Activated CD4-positive, alpha-beta T cell treated with anti-CD3 and anti-CD28 coated beads, Interleukin-2, amount 10 ng/mL, durations not matched to agents 24 days and 14 days (primary cell): ENCODE measurements at places on chromosomes 3 and 15. TPM values are rescaled to one million over a fixed set of nuclear protein-coding genes. Genes with fewer than 3 reads are reported as not detected.

DNA sequence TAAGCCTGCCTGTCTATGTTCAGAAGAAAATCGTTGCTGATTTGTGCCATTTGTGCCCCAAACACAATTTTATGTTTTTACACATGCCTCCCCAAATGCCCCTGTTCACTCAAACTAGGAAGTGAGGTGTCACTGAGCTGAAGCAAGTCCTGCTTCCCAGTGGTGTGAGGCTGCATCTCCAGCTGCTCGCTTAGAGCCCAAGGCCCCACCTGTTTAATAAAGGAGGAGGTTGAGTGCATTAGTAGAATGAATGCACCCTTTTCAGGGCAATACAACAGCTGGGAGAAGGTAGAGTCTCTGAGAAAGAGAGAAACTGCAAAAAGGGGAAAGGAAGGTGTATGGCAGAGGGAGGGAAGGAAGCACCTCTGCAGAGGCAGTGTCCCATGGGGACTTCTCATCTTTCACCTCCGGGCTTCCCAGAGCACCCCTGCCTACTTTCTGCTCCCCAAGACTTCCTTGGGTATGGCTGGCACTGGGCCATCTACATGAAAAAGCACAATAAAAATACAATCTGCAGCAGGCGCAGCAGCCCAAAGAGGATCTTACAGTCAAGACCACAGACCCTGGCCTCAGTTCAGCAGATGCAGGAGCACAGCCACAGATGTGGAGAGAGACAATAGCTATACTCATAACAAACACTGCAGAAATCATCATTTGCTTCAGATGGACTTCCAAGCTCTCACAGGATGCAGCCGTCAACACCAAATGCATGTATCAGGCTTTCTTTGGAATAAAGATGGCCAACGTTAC, 165.9 kb downstream of the POLR2M start:
- DNase-seq: no peak
- H3K36me3 ChIP-seq: peaks cover 2% of the 10 kb centered on the region
- H3K27ac ChIP-seq: no peak overlapping the region
- no peak overlapping the region for H3K4me3 ChIP-seq

DNA sequence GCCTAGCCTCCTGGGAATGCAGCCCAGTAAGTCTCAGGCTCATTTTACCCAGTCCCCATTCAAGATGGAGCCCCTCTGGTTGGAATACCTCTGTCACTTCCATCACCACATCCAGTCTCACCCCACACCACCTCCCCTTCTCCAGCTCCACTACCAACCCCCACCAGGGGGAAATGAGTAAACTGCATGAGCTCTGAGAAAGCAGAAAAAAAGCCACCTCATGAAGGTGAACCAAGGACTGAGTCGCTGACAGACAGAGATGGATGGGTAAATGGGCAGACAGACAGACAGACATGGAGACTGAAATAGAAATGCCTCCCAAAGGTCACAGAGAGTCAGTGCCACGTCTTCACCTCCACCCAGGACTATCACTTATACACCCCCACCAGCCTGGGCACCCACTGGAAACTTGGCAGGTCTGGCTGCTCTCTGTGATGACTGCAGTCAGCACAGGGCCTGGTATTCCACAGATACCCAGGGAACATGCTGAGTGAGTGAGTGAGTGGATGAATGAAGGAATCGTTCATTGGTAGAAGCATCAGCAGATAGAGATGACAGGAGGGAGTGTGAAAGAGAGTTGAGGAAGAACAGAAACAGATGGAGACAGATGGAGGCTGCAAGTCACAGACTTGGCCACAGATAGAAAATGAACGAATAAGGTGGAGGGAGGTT, 4.9 kb upstream of the LOXL1 start:
- DNase-seq: no peak
- peaks cover 18% of the 10 kb centered on the region for H3K36me3 ChIP-seq

- H3K36me3 ChIP-seq: no peaks in the 10 kb centered on the region
- no peak overlapping the region for H3K4me3 ChIP-seq
- no peak for DNase-seq
- H3K4me1 ChIP-seq: no peaks in the 10 kb centered on the region
Observed at GRCh38 chr15:92471288-92471687, 77.6 kb downstream of the ST8SIA2 start.

Gene CPNE9
- 0.17 TPM in 1 of 2 replicates, not detected in the other for total RNA-seq

DNA sequence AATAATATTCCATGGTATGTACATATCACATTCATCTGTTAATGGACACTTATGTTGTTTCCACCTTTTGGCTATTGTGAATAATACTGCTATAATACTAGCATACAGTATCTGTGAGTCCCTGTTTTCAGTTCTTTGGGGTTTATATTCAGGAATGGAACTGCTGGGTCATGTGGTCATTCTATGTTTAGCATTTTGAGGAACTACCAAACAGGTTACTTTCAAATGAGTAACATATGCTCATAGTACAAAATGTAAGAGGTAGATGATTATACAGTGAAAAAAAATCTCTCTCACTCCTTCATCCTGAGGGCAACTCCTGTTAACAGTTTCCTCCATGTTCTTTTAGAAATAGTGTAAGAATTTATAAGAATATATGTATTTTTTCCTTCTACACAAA, 162.2 kb downstream of the PLD1 start:
- H3K27me3 ChIP-seq: no peaks in the 10 kb centered on the region
- H3K4me3 ChIP-seq: no peak overlapping the region
- H3K27ac ChIP-seq: no peak overlapping the region
- H3K4me1 ChIP-seq: no peaks in the 10 kb centered on the region
- no peaks in the 10 kb centered on the region for H3K36me3 ChIP-seq

Gene IGSF10
- not detected in 2 replicates for total RNA-seq

GRCh38 chr15:60373327-60373726, 24.5 kb downstream of the ANXA2 start:
- H3K4me3 ChIP-seq: no peak overlapping the region
- H3K27ac ChIP-seq: peak overlapping the region; percentile 18
- H3K4me1 ChIP-seq: peaks cover 26% of the 10 kb centered on the region
- DNase-seq: no peak
- H3K36me3 ChIP-seq: peaks cover 56% of the 10 kb centered on the region

DNA sequence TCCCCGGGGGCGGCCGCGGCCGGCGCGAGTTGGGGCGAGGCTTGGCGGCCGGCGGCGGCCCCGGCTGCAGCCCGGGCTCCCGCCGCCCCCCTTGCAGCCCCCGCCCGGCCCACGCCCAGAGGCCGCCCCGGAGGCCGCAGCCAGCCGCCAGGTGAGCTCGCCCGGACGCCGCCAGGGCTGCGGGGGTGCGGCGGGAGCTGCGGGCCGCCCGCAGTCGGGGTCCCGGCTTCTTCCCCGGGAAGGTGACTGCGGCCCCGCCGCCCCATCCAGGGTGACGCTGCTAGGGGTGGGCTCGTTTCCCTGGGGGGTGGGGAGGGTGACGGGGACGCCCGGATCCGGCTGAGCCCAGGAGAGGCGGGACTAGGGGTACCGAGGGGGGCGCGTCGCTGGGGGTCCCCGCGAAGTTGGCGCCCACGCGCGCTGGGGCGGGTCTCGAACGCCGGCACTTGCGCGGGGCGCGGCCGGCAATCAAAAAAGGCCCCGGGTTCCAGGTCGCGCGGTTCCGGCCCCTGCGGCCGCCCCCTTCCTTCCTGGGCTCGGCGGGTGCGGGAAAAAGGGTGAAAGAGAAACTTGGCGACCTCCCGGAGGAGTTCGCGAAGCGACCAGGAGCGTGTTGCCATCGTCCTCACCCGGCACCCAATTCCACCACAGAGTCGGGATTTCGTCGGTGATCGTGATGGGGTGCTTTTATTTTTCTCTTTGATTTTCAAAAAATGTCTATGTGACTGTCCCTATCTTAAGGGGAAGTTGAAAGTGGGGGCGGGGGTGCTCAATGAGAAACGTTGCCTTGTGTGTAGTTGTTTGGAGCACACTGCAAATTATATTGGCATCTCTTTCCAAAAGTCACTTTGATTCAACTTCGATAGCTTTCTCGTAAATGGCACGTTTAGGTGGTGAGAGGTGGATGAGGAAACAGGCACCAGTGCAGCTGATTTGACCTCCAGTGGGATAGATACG, 619 bp downstream of the ATXN7 start:
- no peaks in the 10 kb centered on the region for H3K27me3 ChIP-seq
- H3K4me3 ChIP-seq: peak overlapping the region; percentile 94
- peak; percentile 85 for DNase-seq

DNA sequence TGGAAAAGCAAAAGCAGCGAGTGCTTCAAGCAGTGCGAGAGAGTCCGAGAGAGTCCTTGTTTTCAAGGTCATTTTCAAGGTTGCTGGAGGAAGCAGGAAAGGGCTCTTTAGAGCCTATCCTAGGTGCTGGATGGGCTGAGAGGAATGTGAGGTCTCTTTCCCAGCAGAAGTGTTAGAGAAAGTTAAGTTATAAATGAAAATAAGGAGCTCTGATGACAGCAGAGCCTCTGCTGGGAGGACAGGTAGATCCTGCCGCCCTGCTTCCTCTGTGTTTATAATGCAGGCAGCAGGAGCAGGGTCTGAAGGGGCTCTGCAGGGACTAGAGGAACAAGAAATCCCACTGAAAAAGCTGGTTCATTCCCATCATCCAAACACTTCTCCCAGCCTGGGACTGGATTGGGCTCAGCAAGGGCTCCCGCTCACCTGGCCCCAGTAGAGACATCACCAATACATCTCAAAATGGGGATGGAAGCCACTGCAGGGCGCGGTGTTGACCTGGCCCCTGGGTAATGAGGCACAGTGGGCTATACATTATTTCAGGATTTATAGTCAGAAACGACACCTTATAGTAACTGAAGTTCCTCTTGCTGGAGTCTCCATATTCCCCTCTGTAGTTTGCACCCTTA, 41.5 kb upstream of the RAB6B start:
- H3K4me1 ChIP-seq: peaks cover under 1% of the 10 kb centered on the region
- no peaks in the 10 kb centered on the region for H3K36me3 ChIP-seq
- H3K4me3 ChIP-seq: no peak overlapping the region
- H3K27ac ChIP-seq: no peak overlapping the region

Gene TMIE
- total RNA-seq: 0.19 TPM in 1 of 2 replicates, not detected in the other

Gene SLC51B
- total RNA-seq: not detected in 2 replicates

Gene PAK6
- total RNA-seq: 0.33 and 0.54 TPM in 2 replicates

DNA sequence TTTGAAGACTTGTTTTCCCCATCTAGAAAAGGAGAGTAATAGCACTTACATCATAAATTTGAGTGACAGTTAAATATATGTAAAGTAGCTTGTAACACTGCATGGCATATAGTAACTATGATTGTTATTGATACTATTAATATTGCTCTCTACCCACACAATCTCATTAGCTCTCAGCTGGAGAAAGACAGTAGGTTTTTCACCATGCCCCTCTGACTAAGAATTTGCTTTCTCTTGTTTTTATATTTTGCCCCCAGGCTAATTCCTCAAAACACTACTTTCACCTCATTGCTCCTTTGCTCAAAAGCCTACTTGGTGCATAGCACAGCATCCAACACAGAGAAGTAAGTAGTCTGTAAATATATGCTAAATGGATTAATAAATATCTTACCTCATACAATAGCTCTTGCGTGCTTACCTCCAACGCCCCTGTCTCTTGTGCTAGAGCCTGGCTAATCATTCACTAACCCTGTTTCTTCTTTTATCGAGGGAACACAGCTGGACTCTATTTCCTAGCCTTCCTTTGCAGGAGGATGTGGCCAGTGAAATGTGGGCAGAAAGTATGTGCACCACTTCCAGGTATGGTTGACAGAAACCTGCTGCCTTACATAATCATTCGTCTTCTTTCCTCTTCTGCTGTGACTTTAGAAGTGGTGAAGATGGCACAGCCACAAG, 190.0 kb downstream of the PLCH1 start:
- H3K36me3 ChIP-seq: no peaks in the 10 kb centered on the region
- no peaks in the 10 kb centered on the region for H3K27me3 ChIP-seq
- peak overlapping the region; percentile 16 for H3K4me3 ChIP-seq
- no peak overlapping the region for H3K27ac ChIP-seq

- H3K27ac ChIP-seq: peak overlapping the region; percentile 86
- DNase-seq: peak; percentile 79
- H3K36me3 ChIP-seq: no peaks in the 10 kb centered on the region
- peak overlapping the region; percentile 34 for H3K4me3 ChIP-seq
- H3K27me3 ChIP-seq: no peaks in the 10 kb centered on the region
Observed at GRCh38 chr15:65829130-65829764, 37.2 kb upstream of the DENND4A start.

GRCh38 chr3:56833022-56833421, 31.3 kb upstream of the ARHGEF3 start:
- no peak for DNase-seq
- no peaks in the 10 kb centered on the region for H3K27me3 ChIP-seq
- peaks cover 12% of the 10 kb centered on the region for H3K4me1 ChIP-seq
- no peak overlapping the region for H3K4me3 ChIP-seq
- H3K36me3 ChIP-seq: peaks cover 2% of the 10 kb centered on the region

Gene ACSBG1
- not detected in 2 replicates for total RNA-seq

- H3K4me3 ChIP-seq: no peak overlapping the region
- H3K27me3 ChIP-seq: no peaks in the 10 kb centered on the region
- no peak for DNase-seq
- no peak overlapping the region for H3K27ac ChIP-seq
- H3K4me1 ChIP-seq: no peaks in the 10 kb centered on the region
Observed at GRCh38 chr3:976006-976405, 116.8 kb upstream of the CNTN6 start.

- peaks cover 10% of the 10 kb centered on the region for H3K36me3 ChIP-seq
- no peak overlapping the region for H3K4me3 ChIP-seq
- peaks cover 4% of the 10 kb centered on the region for H3K4me1 ChIP-seq
Observed at GRCh38 chr15:57111002-57111401, 192.6 kb downstream of the TCF12 start.

Gene FBLN2
- not detected in 2 replicates for total RNA-seq

Gene LRRN1
- total RNA-seq: 0.05 TPM in 1 of 2 replicates, not detected in the other

- H3K4me3 ChIP-seq: peak overlapping the region; percentile 71
- peaks cover 74% of the 10 kb centered on the region for H3K4me1 ChIP-seq
- H3K27ac ChIP-seq: peak overlapping the region; percentile 90
- H3K36me3 ChIP-seq: peaks cover 10% of the 10 kb centered on the region
- DNase-seq: peak; percentile 75
- no peaks in the 10 kb centered on the region for H3K27me3 ChIP-seq
Observed at GRCh38 chr3:14424711-14425580, 22.5 kb downstream of the SLC6A6 start.

DNA sequence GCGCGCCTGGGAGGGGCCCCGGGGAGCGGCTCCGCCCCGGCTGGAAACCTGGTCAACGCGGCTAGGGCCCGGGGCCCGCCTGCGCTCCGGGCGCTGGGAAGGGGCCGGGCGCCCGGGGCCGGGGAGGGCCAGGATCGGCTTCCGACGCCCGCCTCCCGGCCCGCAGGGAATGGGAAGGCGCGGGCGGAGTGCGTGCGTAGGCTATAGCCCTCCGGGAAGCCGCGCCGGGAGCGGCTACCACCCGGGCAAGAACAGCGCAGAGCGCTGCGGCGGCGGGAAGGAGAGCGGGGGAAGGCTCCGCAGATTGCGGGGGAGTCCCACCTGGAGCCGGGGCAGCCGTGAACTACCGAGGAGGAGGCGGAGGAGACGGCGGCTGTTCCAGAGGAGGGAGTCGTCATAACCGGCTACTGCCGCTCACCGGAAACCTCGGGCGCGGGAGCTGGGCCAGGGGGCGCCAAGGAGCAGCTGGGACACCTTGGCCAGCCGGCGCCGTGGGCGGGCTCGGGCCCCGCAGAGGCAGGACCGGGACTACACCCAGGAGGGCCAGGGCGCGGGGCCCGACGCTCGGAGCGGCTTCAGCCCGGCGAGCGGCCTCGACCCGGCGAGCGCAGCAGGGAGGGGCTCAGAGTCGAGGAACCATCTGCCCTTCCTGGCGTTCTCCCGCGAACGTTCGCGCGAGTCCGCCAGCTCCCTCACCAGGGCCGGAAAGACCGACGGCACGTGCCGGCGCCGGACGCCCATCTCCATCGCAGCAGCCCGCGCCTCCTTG, at the start of gene EOGT:
Gene EOGT (minus strand): TSS at position 432 of the 769 bp plus-strand sequence. CDS start 3,838 bp downstream, outside the sequence.
- peaks cover 21% of the 10 kb centered on the region for H3K36me3 ChIP-seq
- H3K27me3 ChIP-seq: no peaks in the 10 kb centered on the region
- H3K27ac ChIP-seq: peak within 1 kb of the TSS; percentile 90
- DNase-seq: peak; percentile 95

GRCh38 chr15:66721501-66721937, 19.5 kb downstream of the SMAD6 start:
- peaks cover 3% of the 10 kb centered on the region for H3K27me3 ChIP-seq
- H3K4me1 ChIP-seq: peaks cover 33% of the 10 kb centered on the region
- no peak for DNase-seq
- H3K4me3 ChIP-seq: no peak overlapping the region
- no peaks in the 10 kb centered on the region for H3K36me3 ChIP-seq
